ENCODE measurements at places on chromosomes 12 and 14.

GRCh38 chr12:113820842-113821241, 145.3 kb downstream of the RBM19 start:
- DNase-seq = no peak

DNA sequence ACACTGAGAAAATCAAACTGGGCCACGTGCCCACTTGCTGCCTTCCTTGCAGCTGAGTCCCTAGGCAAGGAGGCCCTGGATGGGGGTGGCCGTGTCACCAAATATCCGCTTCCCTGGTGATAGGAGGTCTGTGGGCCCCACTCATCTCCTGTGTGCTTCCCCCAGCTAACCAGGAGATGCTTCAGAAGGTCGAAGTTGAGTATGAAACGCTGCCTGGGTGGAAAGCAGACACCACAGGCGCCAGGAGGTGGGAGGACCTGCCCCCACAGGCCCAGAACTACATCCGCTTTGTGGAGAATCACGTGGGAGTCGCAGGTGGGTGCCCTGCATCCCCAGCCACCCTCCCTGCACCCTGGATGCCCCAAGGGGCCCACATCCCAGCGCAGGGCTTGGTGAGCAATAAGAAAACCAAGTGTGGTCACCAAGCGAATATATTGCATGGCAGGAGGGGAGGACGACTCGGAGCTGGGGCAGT, 6.8 kb upstream of the SIVA1 start:
- DNase-seq = no peak

DNA sequence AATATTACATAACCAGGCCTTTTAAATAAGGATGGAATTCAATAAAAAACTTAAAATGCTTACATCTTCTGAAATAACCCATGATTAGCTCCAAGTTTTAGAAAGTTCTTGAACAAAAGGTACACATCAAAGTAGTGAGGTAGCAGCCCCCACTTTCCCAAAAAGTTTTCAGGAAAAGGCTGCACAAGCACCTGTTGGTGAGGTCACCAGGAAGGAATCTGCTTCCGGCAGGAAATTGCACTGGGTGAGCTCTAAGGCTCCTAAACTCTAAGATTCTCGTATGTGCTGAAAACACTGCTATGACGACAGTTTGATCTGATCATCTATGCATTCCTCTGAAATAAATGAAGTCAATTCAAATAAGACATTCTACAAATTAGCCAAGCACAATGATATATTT, 34.3 kb upstream of the TTC7B start:
- no peak for DNase-seq

- no peak for DNase-seq
Observed at GRCh38 chr12:47867495-47867941, 37.3 kb downstream of the VDR start.

- no peak for DNase-seq
Observed at GRCh38 chr14:96050482-96050881, 11.3 kb downstream of the C14orf132 start.

GRCh38 chr12:93980711-93981110, 167.7 kb upstream of the PLXNC1 start:
- DNase-seq = no peak

GRCh38 chr14:24226473-24226872, 5.7 kb downstream of the NEDD8 start:
- DNase-seq = no peak

DNA sequence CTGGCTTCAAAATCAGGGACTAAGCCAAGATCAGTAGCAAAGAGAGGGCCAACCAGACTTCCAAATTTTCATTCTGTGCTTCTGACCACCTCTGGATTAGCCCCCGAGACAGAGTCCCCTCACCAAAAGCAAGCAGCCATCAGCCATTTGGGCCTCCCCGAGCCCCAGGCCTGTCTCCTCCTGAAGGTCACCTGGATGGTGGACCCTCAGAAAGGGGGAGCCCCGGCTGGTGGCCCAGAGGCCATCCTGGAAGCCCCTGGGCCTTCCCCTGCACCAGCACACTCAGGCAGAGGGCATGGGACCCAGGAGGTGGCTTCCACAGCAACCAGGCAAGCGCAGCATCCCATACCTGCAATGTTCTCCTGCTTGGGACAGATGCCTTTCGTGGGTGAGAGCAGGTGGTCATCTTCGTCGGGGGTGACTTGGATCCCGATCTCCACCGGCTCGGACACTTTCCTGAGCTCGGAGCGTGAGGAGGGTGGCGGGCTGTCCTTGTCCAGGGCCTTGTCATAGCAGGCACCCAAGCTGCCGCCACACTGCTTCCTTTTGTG, 14.8 kb downstream of the BCL11B start:
- DNase-seq = no peak

DNA sequence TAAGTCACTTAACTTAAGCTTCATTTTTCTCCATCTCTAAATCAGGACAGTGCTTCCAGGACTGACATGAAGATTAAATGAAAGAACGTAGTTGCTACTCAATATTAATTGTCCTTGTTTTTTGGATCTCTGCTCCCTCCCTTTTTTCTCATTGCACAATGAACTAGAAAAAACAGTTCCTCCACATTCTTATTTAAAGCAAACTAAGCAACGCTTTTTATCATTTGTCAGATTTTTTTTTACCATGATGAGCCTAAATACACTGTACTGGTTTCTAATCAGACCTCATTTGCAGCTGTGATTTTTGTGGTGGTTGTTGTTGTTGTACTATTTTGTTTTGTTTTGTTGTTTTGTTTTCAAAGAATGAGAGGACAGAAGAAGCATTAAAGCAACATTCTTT, 23.2 kb upstream of the PARP11 start:
- no peak for DNase-seq

- DNase-seq = no peak
Observed at GRCh38 chr14:66426451-66426850, 59.7 kb upstream of the CCDC196 start.

- DNase-seq = no peak
Observed at GRCh38 chr12:64070454-64070853, 151.6 kb downstream of the KICS2 start.

DNA sequence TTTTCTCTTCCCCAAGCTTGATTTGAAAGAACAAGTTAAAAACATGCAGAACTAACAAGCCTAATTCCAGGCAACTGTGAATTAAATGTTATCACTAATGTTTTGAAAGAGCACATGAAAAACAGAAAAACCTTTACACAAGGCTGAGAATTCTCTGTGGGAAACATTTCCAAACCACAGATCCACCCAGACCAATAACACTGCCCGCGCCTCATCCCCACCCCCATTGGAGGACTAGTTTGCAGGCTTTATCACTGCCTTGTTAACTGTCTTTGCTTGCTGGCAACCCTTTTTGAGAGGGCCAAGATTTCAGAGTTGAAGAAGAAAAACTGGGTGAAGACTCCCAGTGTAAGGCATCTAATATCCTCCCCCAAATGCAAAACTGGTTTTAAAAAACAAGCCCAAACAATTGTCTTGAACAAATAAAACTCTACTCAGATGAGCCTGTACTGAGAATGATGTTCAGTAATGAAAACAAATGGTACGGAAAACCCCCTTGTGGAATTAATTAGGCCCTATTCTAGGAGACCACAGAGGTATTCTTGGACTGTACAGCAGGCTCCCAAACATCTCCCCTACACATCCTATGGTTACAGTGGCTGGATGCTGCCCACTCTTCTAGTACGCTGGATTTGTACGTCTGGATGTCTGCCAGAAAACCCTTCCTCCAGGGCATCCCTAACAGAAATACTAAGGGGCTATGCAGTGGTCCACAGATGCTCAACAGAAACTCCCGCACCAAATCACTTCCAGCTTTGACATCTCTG, 5.8 kb downstream of the MAX start:
- DNase-seq = no peak

DNA sequence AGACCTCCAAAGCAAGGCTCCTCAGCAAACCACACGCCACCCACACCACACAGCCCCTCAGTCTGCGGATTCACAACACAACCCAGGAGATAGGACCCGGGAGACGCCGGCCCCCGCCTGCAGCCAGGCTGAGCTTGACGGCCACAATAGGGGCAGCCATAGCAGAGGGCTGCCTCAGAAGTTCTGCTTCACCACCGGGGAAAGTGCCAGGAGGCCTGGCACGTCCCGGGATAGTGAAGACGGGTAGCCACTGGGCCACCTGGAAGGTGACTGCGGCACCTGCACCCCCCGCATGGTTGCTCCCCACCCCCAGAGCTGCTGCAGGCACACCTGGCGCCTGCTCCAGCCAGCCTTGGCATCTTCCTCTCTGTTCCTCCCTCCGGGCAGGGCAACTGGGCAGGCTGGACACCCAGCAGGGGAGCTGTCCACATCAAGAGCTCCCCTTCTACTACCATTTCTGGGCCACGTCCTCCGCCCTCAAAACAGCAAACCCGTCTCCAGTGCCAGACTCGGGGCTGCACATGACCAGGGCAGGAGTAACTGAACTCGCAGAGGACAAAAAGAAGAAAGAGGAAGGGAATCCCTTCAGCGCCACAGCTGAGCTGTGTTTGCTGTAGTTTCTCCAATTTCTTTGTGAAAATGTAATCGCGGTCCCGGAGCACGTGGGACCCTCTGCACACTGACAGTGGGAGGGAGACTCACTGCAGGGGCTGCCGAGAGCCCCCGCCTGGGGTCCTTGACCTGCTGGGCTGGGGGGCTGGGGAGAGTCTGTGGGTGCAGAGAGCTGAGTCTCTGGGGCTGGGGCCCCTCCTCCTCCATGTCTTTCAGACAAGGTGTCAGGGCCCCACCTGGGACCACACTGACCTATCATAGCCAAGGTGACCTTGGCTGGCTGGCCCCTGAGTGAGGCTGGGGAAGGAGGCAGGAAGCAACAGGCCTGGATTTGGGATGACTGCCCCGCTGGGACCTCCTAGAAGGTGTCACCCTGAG, 74.2 kb upstream of the C14orf180 start:
- DNase-seq = no peak

GRCh38 chr14:103382376-103382775, 2.8 kb upstream of the MARK3 start:
- no peak for DNase-seq

DNA sequence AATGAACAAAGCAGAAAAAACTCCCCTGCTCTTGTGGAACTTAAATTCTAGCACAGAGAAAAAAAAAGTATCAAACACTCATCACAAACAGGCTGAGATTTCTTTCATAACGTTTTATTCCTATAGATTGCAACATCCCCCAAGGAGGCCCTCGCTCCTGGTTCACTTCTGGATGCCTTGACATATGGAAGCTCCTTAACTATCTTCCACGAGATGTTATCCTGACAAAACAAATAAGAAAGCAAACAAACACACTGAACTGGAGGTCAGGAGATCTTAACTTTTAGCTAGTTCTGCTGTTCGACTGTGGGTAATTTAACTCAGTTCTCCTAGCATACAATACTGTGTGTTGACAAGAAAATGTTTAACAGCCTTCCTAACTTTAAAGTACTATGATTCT, 104.8 kb downstream of the ETV6 start:
- no peak for DNase-seq

Measured in nephron progenitor cell (in vitro differentiated cells).